ENCODE measurements at places on chromosomes 1 and 21.

- no peak for DNase-seq
These were observed 103.0 kb downstream of the ZMYM4 start for GRCh38 chr1:35371506-35371905.

DNA sequence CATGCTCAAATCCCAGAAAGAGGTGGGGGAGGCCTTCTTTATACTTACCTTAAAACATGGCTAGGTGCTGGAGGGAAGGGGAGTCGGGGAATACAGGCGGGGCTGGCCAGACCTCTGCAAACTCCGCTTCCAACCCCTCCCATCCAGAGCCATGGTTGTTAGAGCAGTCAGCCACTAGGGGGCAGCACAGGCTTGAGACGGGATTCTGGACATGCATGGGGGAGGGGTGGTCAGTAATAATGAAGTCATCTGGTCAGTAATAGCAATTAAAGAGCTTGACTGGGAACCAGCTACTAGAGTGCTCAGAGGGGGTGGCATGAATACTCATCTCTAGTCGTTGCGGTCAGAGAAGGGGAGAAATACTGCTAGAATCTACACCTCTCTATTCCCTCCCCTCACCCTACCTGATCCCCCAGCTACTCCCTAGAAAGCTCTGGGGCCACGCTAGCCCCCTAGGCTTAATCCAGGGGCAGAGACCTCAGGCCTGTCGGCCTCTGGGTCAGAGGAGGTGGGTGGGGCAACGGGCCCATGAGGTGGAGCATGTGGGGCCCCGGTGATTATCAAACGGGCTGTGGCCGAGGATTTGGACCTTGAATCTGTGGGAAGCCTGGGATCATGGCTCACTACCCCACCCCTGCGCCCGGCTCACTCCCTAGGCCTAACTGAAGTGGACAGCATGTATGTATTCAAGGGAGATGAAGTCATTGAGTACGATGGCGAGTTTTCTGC lies 2.9 kb downstream of the CASQ1 start:
- peak; percentile 73 for DNase-seq

DNA sequence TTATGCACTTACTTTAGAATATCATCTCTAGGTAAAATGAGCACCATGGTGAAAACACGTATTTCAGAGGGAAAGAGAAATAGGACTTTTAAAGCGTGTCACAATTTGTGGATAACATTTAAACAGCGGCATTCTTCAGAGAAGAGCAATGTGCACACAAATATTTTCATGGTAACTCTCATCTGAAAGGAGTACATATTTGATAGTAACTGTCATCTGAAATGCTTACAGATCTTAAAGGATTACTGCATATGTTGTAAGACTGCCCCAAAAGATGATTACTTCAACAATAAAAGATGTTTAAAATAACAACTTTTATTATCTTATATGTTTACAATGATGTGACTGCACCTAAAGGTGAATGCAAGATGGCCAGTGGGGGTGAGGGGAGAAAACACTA lies 408.8 kb downstream of the PLA2G4A start:
- DNase-seq: no peak

- peak; percentile 8 for DNase-seq
These were observed 87.5 kb downstream of the FGGY start for GRCh38 chr1:59384443-59384842.

- no peak for DNase-seq
These were observed 900.6 kb downstream of the NCAM2 start for GRCh38 chr21:21898801-21899200.

GRCh38 chr1:11180342-11180744 lies 8.8 kb upstream of the ANGPTL7 start:
- no peak for DNase-seq

GRCh38 chr1:40393173-40393572 lies 19.6 kb downstream of the SMAP2 start:
- no peak for DNase-seq

GRCh38 chr1:8420318-8420717 lies 102.4 kb downstream of the SLC45A1 start:
- peak; percentile 46 for DNase-seq

DNA sequence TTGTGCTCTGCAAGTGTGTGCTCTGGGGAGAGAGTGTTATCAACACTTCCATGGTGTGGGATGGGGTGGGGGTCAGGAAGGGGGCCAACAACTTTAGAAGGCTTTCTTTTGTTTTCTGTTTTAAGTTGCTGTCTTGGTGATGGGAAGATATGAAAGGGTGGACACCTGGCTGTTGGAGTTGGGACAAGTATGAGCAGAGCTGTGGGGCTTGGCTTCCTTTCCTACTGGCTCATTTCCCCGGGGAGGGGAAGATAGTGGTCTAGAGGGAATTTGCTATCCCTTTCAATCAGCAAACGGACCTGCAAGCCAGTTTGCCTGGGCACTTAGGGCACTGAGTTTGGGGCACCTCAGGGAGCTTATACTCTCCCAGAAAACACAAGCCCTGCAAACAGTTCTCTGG lies 19.2 kb downstream of the IER5 start:
- DNase-seq: no peak

- DNase-seq: no peak
These were observed 49.4 kb downstream of the DYRK1A start for GRCh38 chr21:37415939-37416338.

DNA sequence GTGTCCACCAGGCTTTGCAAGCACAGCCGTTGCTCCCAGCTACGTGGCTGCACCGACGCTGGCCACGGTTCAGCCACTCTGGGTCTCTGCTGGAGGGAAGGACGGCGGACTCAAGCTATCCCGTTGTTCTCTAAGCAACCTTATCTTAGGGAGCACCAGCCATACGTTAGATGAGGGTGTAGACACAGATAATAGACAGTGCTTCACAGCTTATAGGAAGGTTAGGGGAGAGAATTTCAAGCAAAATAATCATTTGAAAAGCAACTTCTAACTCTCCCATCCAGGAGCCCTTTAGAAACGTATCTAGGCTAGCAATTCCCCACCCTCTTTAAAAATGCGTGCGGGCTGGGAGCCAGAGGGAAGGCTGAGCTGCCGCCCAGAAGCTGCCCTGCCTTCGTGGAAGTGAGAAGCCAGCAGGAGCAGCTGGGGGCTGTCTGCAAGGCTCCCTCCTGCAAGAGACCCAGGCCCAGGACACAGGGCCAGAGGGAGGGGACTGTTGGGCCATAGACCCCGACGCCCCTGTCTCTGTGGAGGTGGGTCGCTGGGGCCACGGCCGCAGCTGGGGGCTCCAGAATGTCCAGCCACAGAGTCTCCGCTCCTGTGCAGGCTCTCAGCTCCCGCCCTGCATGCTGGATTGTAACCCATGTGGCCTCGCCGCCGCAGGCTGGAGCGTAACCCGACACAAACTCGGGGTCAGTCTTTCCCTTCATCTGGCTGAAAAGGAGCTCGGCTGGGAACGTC lies 31.2 kb upstream of the COL6A2 start:
- no peak for DNase-seq

GRCh38 chr1:232142403-232143314 lies 487.3 kb downstream of the SIPA1L2 start:
- DNase-seq: no peak

- no peak for DNase-seq
These were observed 64.6 kb upstream of the CD55 start for GRCh38 chr1:207256869-207257268.

GRCh38 chr1:117544509-117545109 lies 61.2 kb upstream of the TENT5C start:
- DNase-seq: no peak
